Activated effector memory CD4-positive, alpha-beta T cell treated with Interleukin-2 at 50 U/mL for 16 hours (primary cell): ENCODE measurements at places on chromosomes 11 and 22.

DNA sequence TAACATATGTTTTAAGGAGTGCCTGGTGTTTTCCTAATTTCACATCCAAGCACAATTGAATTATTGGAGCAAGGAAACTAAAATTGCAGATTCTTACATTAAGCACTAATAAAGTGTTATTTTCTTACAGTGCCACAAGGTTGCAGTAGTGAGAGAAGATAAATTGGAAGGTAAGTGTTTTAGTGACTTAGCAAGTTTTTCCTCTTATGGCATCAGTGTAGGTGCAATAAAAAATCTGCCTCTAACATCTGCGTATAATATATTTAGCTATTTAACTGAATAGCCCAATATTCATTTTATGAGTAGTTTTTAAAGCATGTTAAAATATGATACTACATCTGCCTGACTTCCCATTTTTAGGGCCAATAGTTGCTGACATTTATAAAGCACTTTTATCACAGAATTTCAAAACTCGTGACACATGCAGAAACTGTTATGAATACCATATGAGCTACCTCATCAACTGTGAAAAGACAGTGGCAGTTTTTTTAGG lies 19.0 kb downstream of the POLD3 start:
- no peak for DNase-seq

DNA sequence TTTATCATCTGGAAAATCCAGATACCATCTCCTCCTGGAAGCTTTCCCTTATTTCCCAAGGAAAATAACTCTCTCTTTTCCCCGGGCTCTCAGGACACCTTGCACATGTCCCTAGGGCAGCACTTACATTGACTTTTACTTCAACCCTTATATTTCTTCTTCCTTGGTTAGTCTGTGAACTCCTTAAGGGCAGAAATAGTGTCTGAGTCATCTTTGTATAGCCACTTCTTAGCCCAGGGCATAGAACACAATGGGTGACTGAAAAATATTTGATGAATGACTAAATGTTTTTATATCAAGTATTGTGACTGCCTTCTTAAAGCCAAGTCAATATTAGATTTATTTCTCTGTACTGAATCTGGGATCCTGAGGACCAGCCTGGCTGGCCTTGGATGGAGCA lies 45.4 kb upstream of the MYOD1 start:
- no peak for DNase-seq

GRCh38 chr11:73637012-73637411 lies 9.4 kb upstream of the PLEKHB1 start:
- DNase-seq = no peak

- DNase-seq = no peak
Measured at GRCh38 chr22:38069372-38070249, 12.4 kb downstream of the PICK1 start.

DNA sequence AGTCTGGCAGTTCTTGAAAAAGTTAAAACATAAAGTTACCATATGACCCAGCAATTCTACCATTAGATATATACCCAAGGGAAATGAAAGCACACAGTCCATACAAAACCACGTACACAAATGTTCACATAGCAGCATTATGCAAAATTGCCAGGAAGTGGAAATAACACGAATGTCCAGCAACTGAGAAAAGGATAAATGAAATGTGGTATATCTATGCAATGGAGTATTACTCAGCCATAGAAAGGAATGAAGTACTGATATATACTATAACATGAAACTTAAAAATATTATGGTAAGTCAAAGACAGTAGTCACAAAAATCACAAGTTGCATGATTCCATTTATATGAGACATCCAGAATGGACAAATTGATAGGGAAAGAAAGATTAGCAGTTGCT lies 57.9 kb downstream of the C2CD3 start:
- DNase-seq = no peak

- no peak for DNase-seq
Measured at GRCh38 chr11:95568281-95568680, 221.3 kb downstream of the FAM76B start.

DNA sequence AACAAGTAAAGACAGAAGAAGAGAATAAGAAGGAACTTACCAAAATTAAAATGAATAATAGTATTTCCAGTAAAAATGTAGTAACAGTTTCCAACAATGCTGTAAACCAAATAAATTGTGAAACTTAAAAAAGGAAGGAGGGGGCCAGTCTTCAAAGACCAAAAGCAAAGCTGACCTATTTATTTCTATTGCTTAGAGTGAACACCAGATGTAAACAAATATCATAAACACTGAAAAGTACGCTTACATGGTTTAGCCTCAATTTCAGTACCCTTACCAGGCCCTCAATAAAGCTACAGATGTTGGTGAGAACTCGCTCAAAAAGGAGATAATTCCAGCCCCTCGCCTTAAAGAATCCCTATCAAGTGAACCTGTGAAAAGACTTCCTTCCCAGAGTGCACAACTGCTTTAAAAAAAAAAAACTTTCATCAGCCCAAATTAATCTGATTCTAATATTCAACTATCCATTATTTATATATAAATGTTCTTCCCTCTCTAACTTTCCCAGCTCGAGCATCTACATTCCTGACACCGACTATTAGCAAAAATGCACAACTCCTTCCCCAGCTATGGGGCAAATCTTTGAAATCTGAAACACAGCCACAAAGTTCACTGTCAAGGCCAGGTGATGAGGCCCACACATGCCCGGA lies 2.4 kb downstream of the PHF21A start:
- no peak for DNase-seq

DNA sequence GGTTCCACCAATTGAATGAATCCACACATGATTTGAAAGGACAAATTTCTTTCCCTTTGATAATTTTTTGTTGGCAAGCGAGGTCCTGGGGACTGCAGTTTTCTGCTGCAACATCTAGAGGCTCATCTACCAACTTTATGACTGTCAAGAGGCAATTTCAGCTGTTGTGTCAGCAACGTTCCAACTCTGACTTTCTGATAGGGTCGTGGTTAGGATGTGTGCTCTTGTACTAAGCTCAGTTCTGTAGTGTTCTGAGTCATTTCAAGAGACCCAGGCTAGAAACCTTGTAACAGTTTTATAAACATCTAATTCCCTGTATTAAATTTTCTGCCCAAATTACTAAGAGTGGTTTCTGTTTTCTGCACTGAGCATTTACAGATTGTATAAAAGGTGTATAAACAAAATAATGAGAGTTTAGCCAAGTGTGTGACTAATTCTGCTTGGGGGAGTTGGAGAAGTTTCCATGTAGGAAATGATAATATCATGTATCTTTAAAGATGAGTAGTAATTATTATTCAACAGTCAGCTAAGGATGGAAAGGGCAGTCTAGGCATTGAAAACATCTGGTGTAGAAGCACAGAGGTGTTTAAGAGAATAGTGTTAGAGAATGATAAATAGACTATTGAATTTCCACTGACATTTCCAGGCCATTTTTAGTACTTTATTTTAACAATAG lies 72.2 kb downstream of the RBMXL2 start:
- DNase-seq = no peak

DNA sequence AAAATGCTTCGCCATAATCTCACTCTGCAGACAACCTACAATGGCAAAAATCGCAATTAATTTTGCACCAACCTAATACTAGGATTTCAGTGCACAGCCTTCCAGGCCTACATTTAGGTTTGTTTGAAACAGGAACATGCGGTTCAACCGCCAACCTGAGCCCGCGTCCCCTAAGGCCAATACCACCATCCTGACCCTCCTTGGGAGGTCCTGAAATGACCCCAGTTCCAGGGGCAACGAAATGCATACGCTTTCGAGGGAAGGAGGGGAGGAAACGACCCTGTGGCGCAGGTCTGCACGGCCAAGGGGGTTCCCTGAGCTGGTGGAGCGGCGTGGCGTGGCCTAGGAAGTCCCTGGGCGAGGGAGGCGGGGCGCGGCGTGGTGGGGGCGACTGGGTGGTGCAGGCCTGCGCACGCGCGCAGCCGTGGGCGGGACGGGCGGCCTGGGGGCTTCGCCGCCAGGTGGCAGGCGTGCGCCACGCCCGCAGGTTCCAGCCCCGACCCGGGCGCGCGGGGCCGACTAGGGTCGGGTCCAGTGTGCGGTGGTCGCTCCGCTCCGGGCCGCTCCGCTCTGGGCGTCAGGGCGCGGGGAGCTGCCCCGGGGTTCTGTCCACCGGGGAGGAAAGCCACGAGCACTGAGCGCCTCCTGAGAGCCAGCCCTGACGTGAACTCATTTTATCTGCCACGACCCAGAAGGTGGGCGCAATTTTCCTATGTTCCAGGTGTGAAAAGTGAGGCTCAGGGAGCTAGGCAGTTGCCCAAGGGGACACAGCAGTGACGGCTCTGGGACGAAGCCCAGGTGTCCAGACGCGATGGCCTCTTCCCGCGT lies 94.1 kb downstream of the SWAP70 start:
- DNase-seq = peak; percentile 87

DNA sequence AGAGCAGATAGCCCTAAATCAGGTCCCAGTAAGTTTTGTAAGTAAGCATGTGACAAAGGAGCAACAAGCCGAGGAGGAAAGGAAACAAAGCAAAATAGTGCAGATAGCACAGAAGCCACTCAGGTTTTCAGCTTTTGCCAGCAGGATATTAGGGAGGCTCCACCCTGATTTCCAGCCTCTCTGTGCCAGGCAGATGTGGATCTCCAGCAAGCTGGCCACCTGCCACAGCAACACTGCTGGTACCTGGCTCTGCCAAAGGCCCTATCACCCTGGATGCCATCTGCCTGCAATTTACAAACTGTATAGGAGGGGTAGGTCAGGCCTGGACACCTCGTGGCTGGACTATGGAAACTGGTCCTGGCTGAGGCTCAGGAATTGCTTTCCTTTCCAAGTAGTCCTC lies 12.2 kb upstream of the NNMT start:
- DNase-seq = no peak

DNA sequence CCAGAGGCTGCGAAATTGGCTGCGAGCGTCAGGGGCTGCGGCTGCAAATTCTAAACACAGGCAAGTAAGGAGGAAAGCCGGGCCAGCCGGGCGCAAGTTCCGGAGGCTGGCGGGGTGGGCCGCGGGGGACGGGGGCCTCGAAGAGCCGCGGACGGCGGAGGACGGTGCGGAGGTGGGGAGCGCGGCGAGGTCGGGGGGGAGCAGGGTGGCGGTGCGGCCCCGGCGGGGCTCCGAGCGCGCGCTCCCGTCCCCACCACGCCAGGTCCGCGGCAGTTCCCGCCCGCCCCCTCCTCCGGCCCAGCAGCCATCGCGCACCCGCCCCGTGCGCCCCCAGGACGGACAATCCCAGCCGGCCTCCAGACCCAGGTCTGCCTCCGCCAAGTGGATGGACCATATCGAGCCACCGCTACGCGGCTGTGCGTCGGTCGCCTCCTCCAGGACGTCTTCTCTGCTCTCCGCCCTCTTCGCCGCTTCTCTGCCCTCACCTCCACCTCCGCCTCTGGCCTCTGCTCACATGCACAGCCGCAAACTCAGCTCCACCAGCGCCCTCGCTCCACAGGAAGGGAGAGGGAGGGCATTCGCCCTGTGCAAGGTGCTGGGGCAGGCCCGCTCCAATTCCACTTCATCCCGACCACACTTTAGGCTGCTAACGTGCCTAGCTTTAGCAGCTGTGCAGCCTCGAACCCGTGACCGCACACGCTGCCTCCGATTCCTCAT lies 7.2 kb downstream of the ELFN2 start:
- no peak for DNase-seq

- DNase-seq = no peak
Measured at GRCh38 chr11:127105593-127106541, 105.3 kb upstream of the KIRREL3 start.

- no peak for DNase-seq
Measured at GRCh38 chr11:72627594-72628281, 46.5 kb downstream of the PDE2A start.

DNA sequence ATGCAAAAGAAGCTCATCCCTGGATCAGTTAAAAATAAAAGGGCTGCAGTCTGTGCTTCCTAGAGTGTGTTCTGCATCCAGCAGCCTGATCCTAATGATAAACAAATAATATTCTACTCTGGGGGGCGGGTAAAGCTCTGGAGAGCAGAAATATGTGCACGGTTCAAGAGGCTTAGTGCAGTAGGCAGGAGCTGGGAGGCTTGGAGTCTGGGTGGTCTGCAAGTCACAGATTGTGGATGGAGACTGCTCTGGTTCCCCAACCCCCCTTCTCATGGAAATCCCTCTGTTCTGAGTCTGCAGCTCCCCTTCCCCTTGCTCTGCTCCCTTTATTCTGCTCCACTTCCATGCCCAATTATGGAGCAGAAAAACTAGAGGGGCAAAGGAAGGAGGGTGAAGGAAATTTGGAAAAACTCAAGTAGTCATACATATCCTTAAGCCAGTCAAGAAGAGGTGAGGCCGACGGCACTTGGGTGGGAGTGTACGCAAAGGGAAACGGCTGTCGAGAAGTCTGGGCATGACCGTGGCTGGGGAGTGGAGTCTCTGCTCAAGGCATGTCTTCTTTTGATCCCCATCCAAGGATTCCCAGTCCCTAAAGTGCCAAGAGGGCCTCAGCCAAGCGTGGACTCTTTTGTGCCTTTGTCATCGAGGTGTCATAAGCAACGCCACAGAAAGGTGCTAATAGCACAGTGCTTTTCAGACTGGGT lies 16.3 kb upstream of the CLMP start:
- DNase-seq = no peak

DNA sequence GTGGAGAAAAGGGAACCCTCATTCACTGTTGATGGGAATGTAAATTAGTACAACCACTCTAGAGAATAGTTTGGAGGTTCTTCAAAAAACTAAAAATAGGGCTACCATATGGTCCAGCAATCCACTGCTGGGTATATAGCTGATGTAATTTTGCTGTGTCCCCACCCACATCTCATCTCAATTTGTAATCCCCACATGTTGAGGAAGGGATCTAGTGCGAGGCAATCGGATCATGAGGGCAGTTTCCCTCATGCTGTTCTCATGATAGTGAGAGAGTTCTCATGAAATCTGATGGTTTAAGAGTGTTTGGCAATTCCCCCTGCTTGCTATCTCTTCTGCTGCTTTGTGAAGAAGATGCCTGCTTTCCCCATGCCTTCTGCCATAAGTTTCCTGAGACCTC lies 17.1 kb upstream of the OR52M1 start:
- no peak for DNase-seq

DNA sequence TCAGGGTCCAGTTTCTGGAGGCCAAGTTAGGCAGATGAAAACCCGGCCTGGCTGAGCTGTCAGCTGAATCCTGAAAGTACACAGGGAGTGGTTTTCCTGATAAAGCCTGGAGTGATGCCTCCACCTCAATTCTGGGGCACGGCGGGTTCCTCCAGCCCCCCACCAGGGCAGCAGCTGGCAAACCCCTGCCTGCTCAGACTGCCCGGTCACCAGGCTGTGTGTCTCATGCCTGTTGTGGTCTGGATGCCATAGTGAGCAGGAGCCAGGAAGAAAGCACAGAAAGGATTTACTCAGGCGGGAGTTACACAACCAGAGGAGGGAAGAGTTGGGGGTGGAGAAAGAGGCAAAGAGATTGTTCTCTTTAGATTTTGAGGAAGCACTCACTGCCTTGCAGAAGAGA lies 119.9 kb upstream of the RASSF10 start:
- DNase-seq = no peak
